ENCODE measurements at places on chromosomes 6 and 20. TPM values are rescaled to one million over a fixed set of nuclear protein-coding genes. Genes with fewer than 3 reads are reported as not detected.

DDAH2 gene
- 74.1 TPM for total RNA-seq

RSPO4 gene
- not detected for total RNA-seq

PAX1 gene
- total RNA-seq, result not detected

HLA-DRA gene
- total RNA-seq, result not detected

SLC9A8 gene
- total RNA-seq, result 8.4 TPM

CCM2L gene
- not detected for total RNA-seq

WFDC5 gene
- total RNA-seq, result not detected

JPH2 gene
- total RNA-seq, result 0.43 TPM

SLC26A8 gene
- 0.14 TPM for total RNA-seq

TINAG gene
- total RNA-seq, result not detected

CCN6 gene
- total RNA-seq, result not detected
